ENCODE measurements at places on chromosomes 5 and 9.

- DNase-seq: no peak
Measured at GRCh38 chr9:71901695-71902597, 9.0 kb downstream of the ABHD17B start.

GRCh38 chr9:124216474-124217176, 41.1 kb upstream of the NEK6 start:
- peak; percentile 50 for DNase-seq

DNA sequence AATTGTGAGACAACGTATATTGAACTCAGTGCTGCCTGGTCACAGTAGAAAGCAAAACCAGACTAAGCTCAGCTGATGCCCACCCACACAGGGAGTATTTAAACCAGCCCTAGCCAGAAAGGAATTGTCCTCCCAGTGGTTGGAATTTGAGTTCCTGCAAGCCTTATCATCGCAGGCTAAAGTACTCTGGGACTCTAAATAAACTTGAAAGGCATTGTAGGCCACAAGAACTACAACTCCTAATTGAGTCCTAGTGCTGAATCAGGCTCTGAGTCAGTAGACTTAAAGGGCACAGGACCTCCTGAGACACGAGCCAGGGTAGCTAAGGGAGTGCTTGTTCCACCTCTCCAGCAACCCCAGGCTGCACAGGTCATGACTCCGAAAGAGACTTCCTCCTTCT, 171.4 kb downstream of the MCTP1 start:
- DNase-seq: no peak

GRCh38 chr9:16461137-16461840, 409.2 kb downstream of the BNC2 start:
- DNase-seq: no peak

GRCh38 chr9:89496645-89497256, 1.2 kb downstream of the SEMA4D start:
- no peak for DNase-seq

GRCh38 chr5:157006262-157006661, 43.2 kb upstream of the TIMD4 start:
- DNase-seq: no peak

- DNase-seq: no peak
Measured at GRCh38 chr5:8289779-8290178, 420.8 kb downstream of the MTRR start.

GRCh38 chr9:89811886-89812450, 207.2 kb downstream of the GADD45G start:
- DNase-seq: no peak
